ENCODE measurements at places on chromosomes 7 and 10. TPM values are rescaled to one million over a fixed set of nuclear protein-coding genes. Genes with fewer than 3 reads are reported as not detected.

HTR5A gene
- total RNA-seq, result not detected

ITPRID1 gene
- not detected for total RNA-seq

GPR15LG gene
- not detected for total RNA-seq

SFRP4 gene
- total RNA-seq, result 0.33 TPM

ZNF783 gene
- 6.2 TPM for total RNA-seq

SH2B2 gene
- total RNA-seq, result 3.5 TPM

REPIN1 gene
- total RNA-seq, result 124 TPM

INHBA gene
- 2.8 TPM for total RNA-seq

GPR37 gene
- not detected for total RNA-seq

LRIT1 gene
- not detected for total RNA-seq

LDB3 gene
- total RNA-seq, result not detected

MAGI2 gene
- total RNA-seq, result 0.84 TPM

SLC39A12 gene
- total RNA-seq, result not detected

PLCE1 gene
- total RNA-seq, result 0.13 TPM

PNLIPRP3 gene
- not detected for total RNA-seq

CPA4 gene
- total RNA-seq, result 1.1 TPM

TDRD1 gene
- not detected for total RNA-seq

VGF gene
- total RNA-seq, result 0.20 TPM

SNX13 gene
- total RNA-seq, result 33.7 TPM

LIPF gene
- not detected for total RNA-seq

SAMD9L gene
- 40.4 TPM for total RNA-seq

EBLN1 gene
- not detected for total RNA-seq

MPP7 gene
- 0.34 TPM for total RNA-seq

FANK1 gene
- total RNA-seq, result 1.9 TPM

TSPAN12 gene
- 10.4 TPM for total RNA-seq

DKK1 gene
- 166 TPM for total RNA-seq

SLC26A4 gene
- 1.3 TPM for total RNA-seq

PRKCQ gene
- 0.07 TPM for total RNA-seq

SPDYE11 gene
- total RNA-seq, result not detected

PTF1A gene
- not detected for total RNA-seq

SLC16A12 gene
- not detected for total RNA-seq

REEP3 gene
- 69.7 TPM for total RNA-seq

ACSM6 gene
- not detected for total RNA-seq

BAMBI gene
- 1.1 TPM for total RNA-seq

DPP6 gene
- total RNA-seq, result not detected

MEOX2 gene
- total RNA-seq, result 34.8 TPM

CARD11 gene
- 0.27 TPM for total RNA-seq

IFIT2 gene
- 5.9 TPM for total RNA-seq

GOLGA7B gene
- total RNA-seq, result 0.05 TPM

ZWINT gene
- 64.2 TPM for total RNA-seq

AOAH gene
- 0.07 TPM for total RNA-seq

CCDC71L gene
- 53.9 TPM for total RNA-seq

TFEC gene
- total RNA-seq, result 8.3 TPM

SP8 gene
- not detected for total RNA-seq

All from mammary microvascular endothelial cell (primary cell).